Germinal center (tissue), 1 donor: ENCODE measurements at places on chromosomes 12 and 14.

DNA sequence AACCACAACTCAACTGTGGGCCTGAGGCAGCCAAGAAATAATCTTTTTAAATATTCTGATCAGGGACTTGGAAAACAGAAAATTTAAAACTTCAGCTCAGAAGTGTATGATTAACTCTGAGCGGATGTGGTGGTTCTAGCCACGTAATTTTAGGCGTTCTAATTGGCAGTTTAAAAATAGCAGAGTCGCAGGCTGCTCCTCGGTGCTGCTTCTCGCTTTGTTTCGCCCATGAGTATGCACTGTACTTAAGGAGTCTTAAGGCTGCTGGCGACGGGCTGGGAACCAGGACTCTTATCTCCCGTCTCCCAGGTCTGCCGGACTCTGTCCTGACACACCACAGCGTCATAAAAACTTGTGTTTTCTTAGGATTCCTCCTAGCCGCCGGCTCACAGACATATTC is 113.4 kb upstream of the PELI2 start:
- peak; percentile 7 for DNase-seq

GRCh38 chr14:50364792-50365191 is 31.9 kb downstream of the CDKL1 start:
- no peak for DNase-seq

DNA sequence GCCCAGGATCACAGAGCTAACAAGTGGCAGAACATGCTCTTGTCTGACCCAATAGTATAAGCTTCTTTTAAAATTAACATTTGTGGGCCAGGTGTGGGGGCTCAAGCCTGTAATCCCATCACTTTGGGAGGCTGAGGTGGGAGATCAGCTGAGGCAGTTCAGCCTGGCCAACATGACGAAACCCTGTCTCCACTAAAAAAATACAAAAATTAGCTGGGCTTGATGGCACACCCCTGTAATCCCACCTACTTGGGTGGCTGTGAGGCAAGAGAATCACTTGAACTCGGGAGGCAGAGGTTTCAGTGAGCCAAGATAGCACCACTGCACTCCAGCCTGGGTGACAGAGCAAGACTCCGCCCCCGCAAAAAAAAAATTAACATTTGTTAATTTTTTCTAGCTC is 33.0 kb upstream of the IL22 start:
- DNase-seq = no peak

GRCh38 chr12:106861984-106862916 is 87.8 kb downstream of the RIC8B start:
- no peak for DNase-seq

DNA sequence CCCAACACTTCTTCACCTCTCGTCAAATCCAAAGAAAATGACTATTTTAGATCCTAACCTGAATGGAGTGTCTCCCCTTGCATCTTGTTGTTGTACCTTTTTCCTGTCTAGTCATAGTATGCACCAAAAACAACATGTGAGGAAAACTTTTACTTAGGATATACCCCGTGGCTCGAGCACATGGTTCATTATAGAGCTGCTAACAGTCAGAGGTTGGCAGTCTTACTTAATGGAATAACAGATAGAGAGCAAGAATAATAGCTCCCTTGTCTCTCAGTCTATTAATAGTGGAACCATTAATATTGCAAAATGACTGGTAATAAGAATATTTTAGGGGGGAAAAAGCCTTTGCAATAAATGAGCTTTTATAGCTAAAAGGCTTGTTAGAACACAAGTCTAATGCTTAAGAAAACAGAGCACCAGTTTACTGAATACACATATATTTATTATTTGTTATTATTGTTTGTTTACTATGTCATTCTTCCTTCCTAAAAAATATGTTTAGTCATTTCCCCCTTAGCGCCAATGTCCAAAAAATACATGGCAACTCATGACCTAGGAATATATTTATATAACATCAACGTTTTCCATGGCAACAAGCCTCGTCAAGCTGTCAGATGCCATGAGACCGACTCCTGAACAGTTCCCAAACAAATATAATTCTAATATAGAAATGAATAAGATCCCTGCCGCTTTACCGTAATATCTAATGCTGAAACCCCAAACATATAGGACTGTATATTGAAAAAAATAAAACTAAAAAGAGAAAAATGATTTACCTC is 592.4 kb downstream of the SOX5 start:
- DNase-seq = no peak

GRCh38 chr12:62983594-62983993 is 48.6 kb upstream of the PPM1H start:
- DNase-seq = no peak

GRCh38 chr12:76420222-76420621 is 72.0 kb upstream of the BBS10 start:
- DNase-seq = no peak

DNA sequence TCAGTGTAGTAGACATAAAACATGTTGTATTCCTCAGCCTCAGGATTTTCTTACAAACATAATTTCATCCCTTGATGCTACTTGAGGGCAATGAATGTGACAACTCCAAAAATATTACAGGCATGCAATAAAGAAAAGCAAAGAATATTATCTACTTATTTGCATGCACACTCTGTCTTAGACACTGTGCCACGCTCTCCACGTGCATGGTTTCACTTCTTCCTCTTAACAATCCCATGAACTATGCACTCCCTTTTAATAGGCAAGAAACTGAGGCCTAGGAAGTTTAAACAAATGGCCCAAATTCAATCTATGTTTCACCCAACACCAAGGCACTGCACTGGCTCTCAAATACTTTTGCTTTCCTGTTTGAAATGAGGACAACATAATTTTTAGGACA is 1.8 kb upstream of the PAH start:
- no peak for DNase-seq

- peak; percentile 21 for DNase-seq
Observed at GRCh38 chr12:1117970-1118563, 127.0 kb downstream of the ERC1 start.

GRCh38 chr12:10747730-10748129 is 24.6 kb upstream of the YBX3 start:
- no peak for DNase-seq

- DNase-seq = no peak
Observed at GRCh38 chr12:52703878-52704277, 554 bp upstream of the KRT77 start.

- peak; percentile 43 for DNase-seq
Observed at GRCh38 chr14:51652168-51653078, 713 bp downstream of the FRMD6 start.

DNA sequence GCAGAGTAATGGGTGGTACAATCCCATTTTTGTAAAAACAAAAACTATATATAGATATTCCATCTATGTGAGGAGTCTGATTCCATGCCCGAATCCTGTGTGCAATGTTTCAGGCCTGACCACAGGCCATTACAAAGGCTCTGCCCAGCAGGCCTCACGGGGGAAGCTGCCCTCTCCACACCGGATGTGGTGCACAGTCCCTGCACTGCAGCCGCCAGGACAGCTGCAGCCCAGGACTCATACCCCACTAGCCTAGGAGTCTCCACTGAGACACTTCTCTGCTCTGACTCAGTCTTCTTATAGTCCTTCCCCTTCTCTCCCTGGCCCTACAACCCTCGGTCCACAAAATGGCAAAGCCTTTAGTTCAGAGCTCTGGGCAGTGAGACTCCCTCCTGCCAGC is 190.4 kb downstream of the PPM1H start:
- no peak for DNase-seq

DNA sequence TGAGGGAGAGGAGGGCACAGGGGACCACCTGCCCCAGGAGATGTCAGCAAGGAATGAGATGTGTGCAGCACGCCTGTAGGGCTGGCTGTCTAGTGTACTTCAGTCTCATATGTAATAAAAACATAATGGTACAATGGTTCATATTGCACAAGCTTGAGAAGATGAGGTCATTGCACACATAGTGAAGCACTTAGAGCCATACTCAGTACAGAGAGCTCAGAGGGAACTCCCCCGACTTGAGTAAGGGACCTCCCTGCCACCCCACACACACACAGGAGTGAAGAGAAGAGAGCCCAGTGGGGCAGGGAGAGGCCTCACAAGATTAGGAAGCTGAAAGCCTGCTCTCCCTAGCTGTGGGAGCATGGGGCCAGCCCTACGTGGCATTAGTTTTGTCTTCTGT is 61.5 kb downstream of the SLC6A12 start:
- DNase-seq = no peak
